LNCaP clone FGC (cell line): ENCODE measurements at places on chromosomes 3 and 15.
A peak's percentile ranks its signal among the peaks of the same experiment; 100 is the strongest.

GRCh38 chr3:58161435-58162398, 49.1 kb downstream of the DNASE1L3 start:
- DNase-seq: no peak

DNA sequence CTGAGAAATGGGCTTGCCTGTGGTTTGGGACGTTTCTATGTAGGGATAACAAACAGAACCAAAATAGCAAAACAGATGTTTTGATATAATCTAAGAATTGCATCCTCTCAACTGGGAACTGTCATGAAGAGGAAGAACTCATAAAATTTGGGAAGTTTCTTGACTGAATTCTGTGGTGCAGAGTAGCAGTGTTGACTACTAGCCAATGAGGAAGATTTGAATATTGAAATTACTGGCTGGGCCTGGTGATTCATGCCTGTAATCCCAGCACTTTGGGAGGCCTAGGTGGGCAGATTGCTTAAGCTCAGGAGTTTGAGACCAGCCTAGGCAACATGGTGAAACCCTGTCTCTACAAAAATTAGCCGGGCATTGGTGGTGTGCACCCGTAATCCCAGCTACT, 42.2 kb downstream of the ZNF609 start:
- no peak for DNase-seq

DNA sequence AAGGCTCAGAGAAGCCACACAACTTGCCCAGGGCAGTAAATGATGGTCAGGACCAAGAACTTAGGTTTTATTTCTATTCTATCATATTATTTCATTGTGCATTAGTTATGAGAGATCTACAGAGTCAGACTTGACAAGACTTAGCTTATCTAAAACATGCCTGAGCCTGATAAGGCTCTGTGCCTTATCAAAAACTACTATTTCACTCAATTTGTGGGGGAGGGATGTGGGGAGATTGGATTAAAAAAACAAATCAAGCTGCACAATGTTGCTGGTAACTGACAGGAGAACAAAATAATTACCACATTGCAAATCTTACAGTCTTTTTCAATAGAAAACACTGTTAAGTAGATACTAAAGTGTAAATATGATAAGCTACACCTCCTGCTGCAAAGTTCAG, 16.0 kb downstream of the HACD2 start:
- DNase-seq: no peak

GRCh38 chr3:4980229-4981203, 1.3 kb downstream of the BHLHE40 start:
- peak; percentile 83 for DNase-seq

DNA sequence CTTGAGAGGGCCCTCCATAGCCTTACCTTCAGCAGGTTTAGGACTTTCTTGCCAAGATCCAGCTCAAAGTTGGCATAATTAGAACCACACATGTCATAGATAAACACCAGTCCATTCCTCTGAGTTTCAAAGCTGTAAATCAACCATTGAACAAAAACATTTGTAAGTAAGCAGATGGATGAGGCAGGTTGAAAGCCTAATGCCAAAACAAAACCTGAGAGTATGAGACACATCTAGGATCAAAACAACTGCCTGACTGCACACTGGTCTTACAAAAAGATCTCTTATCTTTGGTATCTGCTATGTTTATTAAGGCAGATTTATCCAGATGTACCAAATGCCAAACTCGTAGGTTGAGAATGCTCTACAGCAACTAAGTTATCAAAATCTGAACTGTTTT, 61.9 kb downstream of the PTPN9 start:
- DNase-seq: no peak

GRCh38 chr3:82707035-82707434, 945.6 kb upstream of the GBE1 start:
- no peak for DNase-seq

GRCh38 chr3:69378112-69378802, 7.6 kb downstream of the FRMD4B start:
- DNase-seq: no peak

GRCh38 chr3:111747490-111747889, 111.6 kb upstream of the PHLDB2 start:
- DNase-seq: no peak
